HepG2 (cell line): ENCODE measurements at places on chromosomes 2 and 18. TPM values are rescaled to one million over a fixed set of nuclear protein-coding genes. Genes with fewer than 3 reads are reported as not detected.

- H3K27ac ChIP-seq = no peak overlapping the region
- H3K27me3 ChIP-seq = no peaks in the 10 kb centered on the region
- no peaks in the 10 kb centered on the region; the same call in 1 of the 2 replicates for H3K36me3 ChIP-seq
- DNase-seq = no peak
- H3K4me1 ChIP-seq = peaks cover 1% of the 10 kb centered on the region; the same call in 1 of the 2 replicates
These were observed 33.9 kb downstream of the MBP start for GRCh38 chr18:77098538-77099174.

GRCh38 chr18:10739152-10739551 is 213.3 kb downstream of the NAPG start:
- no peak overlapping the region for H3K4me3 ChIP-seq
- no peaks in the 10 kb centered on the region for H3K36me3 ChIP-seq
- no peak for DNase-seq
- no peaks in the 10 kb centered on the region for H3K4me1 ChIP-seq
- no peaks in the 10 kb centered on the region for H3K27me3 ChIP-seq

GRCh38 chr2:177600917-177601316 is 208.3 kb downstream of the AGPS start:
- H3K27ac ChIP-seq = peak overlapping the region; percentile 11
- DNase-seq = no peak
- H3K4me3 ChIP-seq = no peak overlapping the region

- H3K4me3 ChIP-seq = no peak overlapping the region
- H3K36me3 ChIP-seq = no peaks in the 10 kb centered on the region
- H3K27ac ChIP-seq = no peak overlapping the region
- H3K4me1 ChIP-seq = no peaks in the 10 kb centered on the region
- no peak for DNase-seq
- H3K27me3 ChIP-seq = no peaks in the 10 kb centered on the region
These were observed 491.9 kb upstream of the FANCL start for GRCh38 chr2:58732999-58733398.

GRCh38 chr2:176583607-176584006 is 314.4 kb downstream of the MTX2 start:
- DNase-seq = no peak
- no peaks in the 10 kb centered on the region for H3K27me3 ChIP-seq
- H3K27ac ChIP-seq = no peak overlapping the region
- no peaks in the 10 kb centered on the region for H3K36me3 ChIP-seq
- no peak overlapping the region for H3K4me3 ChIP-seq

GRCh38 chr18:46294318-46294717 is 190.1 kb downstream of the HAUS1 start:
- no peak overlapping the region for H3K4me3 ChIP-seq
- no peaks in the 10 kb centered on the region for H3K36me3 ChIP-seq
- H3K4me1 ChIP-seq = no peaks in the 10 kb centered on the region
- no peak for DNase-seq
- H3K27ac ChIP-seq = no peak overlapping the region

GRCh38 chr2:73984203-73984921 is at the start of gene TET3:
TET3 (plus strand) TSS chr2:73984910; CDS start chr2:73986404, 1,494 bp downstream.
- H3K4me3 ChIP-seq = peak within 1 kb of the TSS; percentile 76
- H3K4me1 ChIP-seq = peaks cover 85% of the 10 kb centered on the region

DNA sequence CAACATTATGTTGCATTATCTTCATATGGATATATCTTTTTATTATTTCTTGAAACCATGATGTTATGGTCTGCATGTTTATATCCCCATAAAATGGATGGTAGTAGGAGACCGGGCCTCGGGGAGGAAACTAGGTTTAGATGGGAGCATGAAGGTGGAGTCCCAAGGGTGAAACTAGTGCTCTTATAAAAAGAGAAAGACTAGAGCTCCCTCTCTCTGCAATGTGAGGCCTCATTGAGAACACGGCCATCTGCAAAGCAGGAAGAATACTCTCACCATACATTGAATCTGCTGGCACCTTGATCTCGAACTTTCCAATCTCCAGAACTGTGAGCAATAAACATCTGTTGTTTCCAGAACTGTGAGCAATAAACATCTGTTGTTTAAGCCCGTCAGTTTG is 64.0 kb downstream of the NXPH2 start:
- peaks cover 51% of the 10 kb centered on the region for H3K4me1 ChIP-seq
- H3K4me3 ChIP-seq = no peak overlapping the region
- H3K27ac ChIP-seq = no peak overlapping the region
- no peak for DNase-seq
- no peaks in the 10 kb centered on the region for H3K36me3 ChIP-seq

DNA sequence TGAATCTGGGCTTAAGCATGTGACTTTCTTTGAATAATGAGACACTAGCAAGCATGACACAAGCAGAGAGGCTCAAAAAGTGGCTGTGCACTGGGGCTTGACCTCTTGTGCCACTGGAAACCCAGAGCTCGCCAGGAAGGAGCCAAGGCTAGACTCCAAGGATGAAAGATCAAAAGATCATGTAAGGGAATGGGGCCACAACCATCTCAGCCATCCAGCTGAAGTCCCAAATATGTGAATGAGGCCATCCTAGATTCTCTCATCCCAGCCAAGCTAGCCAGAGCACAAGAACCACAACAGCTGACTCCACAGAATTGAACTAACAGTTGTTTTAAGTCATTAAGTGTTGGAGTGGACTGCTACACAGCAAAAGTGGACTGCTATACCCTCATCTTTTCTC is 288.1 kb downstream of the CCDC178 start:
- DNase-seq = no peak
- no peak overlapping the region for H3K4me3 ChIP-seq
- no peaks in the 10 kb centered on the region for H3K36me3 ChIP-seq

GRCh38 chr2:101613056-101613704 is 84.3 kb upstream of the MAP4K4 start:
- no peaks in the 10 kb centered on the region for H3K36me3 ChIP-seq
- H3K27ac ChIP-seq = no peak overlapping the region
- H3K4me1 ChIP-seq = peaks cover 58% of the 10 kb centered on the region
- peak; percentile 29 for DNase-seq

DNA sequence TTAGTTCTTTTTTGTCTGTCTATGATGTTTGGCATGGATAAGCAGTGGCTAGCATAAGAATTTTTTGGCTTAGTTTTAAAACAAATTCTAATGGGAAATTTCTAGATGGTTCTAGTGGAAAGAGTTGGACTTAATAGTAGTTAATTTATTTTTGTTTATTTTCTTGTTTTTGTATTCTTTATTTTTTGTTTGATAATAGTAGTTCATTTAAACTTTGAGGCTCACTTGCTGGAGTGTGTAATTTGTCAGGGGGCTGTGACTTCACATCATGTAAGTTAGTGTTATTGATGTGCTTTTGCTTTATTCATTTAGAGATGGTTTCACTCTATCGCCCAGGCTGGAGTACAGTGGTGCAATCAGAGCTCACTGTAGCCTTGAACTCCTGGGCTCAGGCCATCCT is 43.7 kb upstream of the KLF11 start:
- no peak overlapping the region for H3K27ac ChIP-seq
- H3K36me3 ChIP-seq = peaks cover 15% of the 10 kb centered on the region
- no peak overlapping the region for H3K4me3 ChIP-seq

Gene CHN1
- 2.5 and 3.5 TPM in 2 replicates for polyA plus RNA-seq

Gene PLGLB1
- polyA plus RNA-seq = 0.20 and 0.26 TPM in 2 replicates

Gene DOK1
- polyA plus RNA-seq = 0.74 and 0.84 TPM in 2 replicates

Gene FABP1
- polyA plus RNA-seq = 1,478 and 1,608 TPM in 2 replicates
